ENCODE measurements at places on chromosomes 16 and 17. TPM values are rescaled to one million over a fixed set of nuclear protein-coding genes. Genes with fewer than 3 reads are reported as not detected.

DNA sequence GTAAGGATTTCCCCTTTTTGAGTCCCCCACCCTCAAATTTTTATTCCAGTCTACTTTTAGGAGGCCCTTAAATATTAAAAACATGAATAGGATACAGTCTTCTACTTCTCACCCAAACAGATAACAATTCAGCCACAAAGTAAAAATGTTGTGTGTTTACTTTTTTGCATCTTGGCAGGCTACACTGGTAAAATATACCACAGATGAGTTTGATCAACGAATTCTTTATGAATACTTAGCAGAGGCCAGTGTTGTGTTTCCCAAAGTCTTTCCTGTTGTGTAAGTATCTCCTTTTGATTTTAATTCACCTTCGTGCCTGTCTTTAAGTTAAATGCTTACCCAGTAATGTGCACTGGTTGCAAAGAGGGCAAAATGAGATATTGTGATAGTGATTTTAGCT lies 34.4 kb upstream of the RAB11FIP4 start:
- no peak for DNase-seq

GRCh38 chr16:3478242-3478925 lies 16.9 kb downstream of the C16orf90 start:
- no peak for DNase-seq

Gene MT4
- total RNA-seq = not detected

Gene SYCE1L
- 0.38 TPM for total RNA-seq
